Lung microvascular endothelial cell (primary cell): ENCODE measurements at places on chromosomes 3 and 15. TPM values are rescaled to one million over a fixed set of nuclear protein-coding genes. Genes with fewer than 3 reads are reported as not detected.

GRCh38 chr3:149216193-149216869, 5.3 kb downstream of the CP start:
- peak; percentile 17 for DNase-seq

- no peak for DNase-seq
Measured at GRCh38 chr3:35141406-35141805, 497.9 kb upstream of the ARPP21 start.

- DNase-seq = no peak
Measured at GRCh38 chr3:124927574-124928045, 6.9 kb downstream of the MUC13 start.

CHRFAM7A gene
- total RNA-seq = 0.60 and 2.2 TPM in 2 replicates

GRCh38 chr15:70672081-70672480, 91.3 kb downstream of the UACA start:
- DNase-seq = peak; percentile 65

DNA sequence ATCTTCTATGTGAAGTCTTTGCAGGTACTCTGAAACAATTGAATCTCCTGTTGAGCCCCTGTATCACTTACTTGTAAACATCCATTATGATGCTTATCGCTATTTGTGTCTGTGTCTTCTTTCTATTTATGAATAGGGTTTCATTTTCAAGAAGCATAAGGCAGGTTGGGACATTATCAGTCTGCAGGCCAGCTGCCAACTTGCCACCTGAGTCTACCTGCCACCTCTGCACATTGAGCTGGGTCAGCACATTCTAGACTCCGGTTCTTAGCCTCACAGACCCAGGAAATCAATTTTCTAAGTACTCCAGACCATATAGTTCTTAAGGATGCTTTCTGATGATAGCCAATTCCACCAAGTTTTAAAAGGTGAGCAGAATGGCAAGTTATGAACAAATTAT, 105.7 kb upstream of the MCTP2 start:
- DNase-seq = no peak

DNA sequence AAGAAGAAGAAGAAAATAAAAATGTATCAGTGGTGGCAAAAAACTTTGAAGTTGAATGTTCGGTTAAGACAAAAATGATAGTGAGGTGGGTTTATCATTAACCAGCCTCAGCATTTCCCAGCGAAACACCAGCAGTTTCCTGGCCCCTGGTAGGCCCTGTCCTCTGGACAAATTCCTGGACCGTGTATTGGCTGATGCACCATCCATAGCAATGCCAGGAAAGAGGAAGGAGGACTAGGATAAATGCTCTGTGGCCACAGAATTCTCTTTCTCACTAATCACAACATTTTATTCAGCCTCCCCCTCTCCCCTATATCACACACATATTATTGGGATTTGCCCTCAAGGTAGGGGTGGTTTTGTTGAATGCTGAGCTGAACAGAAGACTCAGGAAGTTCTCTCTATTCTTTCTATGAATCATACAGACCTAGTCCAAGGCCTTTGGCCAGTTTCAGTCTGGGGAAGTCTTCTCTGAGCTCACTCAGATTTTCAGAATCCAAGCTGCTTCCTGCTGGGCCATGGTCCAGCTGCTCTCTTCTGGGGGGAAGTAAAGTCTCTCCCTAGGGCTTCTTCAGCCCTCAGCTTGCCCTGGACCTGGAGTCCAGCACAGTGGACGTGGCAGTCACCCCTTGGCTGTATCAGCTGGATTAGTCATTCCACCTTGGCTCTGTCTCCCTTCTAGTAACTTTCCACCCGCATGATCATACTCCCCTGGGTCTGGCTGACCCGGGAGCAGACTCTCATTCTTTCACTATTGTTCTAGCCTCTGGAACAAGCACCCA, 27.6 kb downstream of the SLC28A1 start:
- DNase-seq = peak; percentile 100

DNA sequence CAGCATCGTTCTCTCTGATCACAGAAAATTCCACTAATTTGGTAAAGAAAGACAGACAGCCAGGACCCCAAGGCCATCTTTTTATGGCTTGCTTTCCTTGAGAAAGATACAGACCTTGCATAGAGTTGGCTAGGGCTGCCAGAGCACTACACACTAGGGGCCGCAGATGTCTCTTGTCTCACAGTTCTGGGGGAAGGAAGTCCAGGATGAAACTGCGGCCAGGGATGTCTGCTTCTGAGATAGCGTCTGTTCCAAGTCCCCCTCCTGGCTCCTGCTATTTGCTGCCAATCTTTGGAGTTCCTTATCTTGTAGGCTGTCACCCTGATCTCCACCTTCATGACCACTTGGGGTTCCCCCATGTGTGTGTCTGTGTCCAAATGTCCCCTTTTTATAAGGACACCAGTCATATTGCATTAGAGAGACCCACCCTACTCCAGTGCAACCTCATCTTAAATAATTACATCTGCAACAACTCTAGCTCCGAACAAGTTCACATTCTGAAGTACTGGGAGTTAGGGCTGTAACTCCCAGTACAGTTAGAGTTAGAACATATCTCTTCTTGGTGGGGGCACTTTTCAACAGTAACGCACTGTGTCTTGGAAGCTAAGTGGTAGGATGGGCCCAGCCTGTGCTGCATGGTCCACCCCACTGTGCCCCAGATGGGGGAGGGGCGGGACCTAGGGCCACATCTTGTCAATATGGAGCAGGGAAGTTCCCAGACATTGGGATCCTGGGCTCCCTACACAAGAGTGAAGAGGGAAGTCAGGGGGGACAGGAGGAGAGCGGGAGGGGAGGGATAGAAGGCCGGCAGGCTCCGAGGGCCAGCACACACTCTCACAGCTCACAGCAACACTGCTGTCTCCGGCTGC, 42.2 kb downstream of the KLF15 start:
- DNase-seq = no peak

DNA sequence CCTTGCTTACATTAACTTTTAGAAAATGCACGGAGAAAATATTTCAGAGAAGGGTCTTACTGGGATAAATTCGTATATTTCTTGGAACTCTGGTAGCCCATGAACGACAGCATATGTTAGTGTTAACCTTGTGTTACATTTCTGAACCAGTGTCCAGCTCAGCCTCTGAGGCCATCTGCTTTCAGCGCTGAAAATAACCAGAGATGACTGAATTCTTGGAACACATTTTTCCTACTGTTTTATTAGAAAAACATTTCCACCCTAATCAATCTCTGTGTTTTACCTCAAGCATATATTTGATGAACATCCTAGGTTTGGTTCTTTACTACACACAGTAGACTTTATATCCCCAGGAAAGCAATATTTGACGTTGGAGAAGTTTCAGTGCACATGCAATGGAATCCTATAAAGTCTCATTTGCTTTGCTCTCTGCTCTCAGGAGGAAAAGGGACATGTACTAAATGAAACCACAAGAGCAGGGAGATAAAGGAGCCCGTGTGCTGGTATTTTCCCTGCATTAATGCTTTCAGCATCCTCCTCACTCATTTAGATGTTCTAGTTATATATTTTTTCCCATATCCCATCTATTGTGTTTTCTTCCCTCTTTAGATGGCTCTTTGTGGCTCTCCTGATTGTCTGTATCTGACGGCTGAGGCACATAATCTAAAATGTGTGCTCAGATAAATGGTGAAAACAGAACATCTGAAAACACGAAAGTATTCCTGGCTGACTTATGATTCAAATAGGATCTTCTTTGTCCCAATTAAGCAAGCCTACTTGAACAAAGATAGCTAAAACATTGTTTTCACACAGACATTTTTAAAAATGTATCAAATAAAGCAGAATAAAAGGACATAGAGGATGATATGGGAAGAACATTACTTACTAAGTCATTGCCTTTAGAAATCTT, 151.7 kb upstream of the KCNMB2 start:
- DNase-seq = peak; percentile 31

GRCh38 chr3:183591881-183592521, 36.5 kb upstream of the KLHL6 start:
- peak; percentile 21 for DNase-seq

DNA sequence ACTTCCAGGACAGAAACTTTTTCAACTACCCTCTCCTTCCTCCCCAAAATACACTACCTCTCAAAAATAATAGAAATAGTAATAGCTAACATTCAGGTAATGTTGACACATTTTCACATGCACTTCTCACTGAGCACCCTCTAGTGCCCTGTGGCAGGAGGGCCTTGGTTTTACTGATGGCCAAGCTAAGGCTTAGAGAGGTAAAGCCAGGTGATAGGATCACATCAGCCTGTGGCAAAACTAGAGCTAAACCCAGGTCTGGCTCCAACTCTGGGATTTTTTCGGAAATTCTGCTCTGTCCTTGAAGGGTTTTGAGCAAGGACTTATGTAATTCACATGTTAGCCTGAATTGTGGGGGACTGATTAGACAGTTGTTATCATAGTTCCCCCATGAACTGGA, 922 bp upstream of the TAMM41 start:
- DNase-seq = peak; percentile 5

DNA sequence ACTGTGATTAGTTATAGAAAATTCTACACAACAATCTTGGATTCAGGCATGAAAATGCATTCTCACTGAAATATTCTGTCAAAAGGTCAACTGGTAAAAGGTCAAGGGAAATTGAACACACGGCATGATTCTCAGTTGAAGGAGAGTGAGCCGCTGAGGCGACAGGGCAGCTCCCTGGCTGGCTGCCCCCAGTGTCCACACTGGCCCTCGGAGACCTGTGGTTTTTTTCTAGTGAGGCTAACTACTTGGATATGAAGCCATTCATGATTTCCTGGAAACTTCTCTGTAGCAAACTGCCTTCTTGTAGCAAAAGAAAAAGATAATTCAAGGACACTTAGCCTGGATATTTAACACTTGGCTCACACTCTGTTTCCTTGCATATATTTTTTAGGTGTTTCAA, 37.2 kb downstream of the AADACL2 start:
- DNase-seq = peak; percentile 81

ADAMTS17 gene
- 0.22 and 0.40 TPM in 2 replicates for total RNA-seq

DNA sequence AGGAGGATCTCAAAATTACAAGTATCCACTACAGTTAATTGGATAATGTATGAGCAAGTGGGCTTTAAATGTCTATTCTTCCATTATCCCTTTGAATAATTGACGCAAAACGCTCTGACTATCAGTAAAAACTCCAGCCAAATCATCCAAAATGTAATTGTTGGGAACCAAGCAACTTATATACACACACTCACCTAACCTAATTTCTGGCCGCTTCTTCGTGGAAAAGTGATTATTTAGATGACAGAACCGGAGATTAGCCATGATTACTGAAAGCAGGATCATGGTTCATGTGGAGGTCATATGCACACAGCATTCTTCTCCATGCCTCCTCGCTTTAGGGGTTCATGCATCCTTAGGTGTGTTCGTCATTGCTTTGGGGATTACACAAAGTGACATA, 992.4 kb downstream of the NAALADL2 start:
- DNase-seq = no peak

MAGEL2 gene
- under 0.01 TPM in 1 of 2 replicates, not detected in the other for total RNA-seq

- no peak for DNase-seq
Measured at GRCh38 chr15:87082581-87082980, 1002.9 kb downstream of the AGBL1 start.

FANCD2OS gene
- not detected in 2 replicates for total RNA-seq

DNA sequence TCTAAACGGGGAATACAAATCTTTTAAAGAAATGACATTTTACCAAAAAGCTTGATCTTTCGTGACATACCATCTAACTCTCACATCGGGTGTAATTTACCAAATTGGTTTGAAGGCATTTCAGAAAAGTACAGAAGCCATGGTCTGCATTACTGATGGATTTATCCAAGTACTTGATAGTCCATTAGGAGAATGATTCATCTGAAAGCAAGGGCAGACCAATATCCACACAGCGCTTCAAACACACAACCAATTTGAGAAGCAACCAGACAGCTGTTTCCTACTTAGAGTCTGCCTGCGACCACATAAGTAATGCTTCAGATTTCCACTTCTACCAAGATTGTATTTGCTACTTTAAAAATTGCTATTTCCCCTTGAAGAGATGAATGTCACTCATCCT, 697.6 kb upstream of the ALCAM start:
- no peak for DNase-seq

GRCh38 chr15:40367371-40367685, 9.3 kb downstream of the DISP2 start:
- DNase-seq = no peak

DNA sequence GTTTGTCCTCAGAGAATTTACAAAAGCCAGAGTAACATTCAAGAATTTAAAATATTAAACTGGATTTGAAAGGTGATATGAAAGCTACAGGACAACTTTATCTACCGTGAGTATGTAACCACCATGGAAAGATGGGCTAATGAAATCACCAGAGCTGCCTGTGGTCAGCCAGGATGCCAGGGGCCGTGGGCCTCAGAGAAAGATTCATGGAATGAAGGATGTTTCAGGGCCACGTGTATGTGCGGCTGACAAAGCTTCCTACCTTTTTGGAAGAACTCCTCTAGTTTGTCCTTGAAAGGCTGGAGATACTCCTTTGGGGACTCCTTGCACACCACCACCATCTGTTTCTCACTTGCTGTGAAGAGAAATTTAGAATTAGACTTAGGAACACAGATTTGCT, 138.9 kb downstream of the GREM1 start:
- DNase-seq = no peak

GRCh38 chr15:68552773-68553172, 26.0 kb upstream of the CORO2B start:
- DNase-seq = peak; percentile 73

- DNase-seq = peak; percentile 92
Measured at GRCh38 chr3:66442254-66443117, 58.3 kb downstream of the LRIG1 start.

GRCh38 chr3:185350841-185351240, 12.1 kb upstream of the MAP3K13 start:
- no peak for DNase-seq

DNA sequence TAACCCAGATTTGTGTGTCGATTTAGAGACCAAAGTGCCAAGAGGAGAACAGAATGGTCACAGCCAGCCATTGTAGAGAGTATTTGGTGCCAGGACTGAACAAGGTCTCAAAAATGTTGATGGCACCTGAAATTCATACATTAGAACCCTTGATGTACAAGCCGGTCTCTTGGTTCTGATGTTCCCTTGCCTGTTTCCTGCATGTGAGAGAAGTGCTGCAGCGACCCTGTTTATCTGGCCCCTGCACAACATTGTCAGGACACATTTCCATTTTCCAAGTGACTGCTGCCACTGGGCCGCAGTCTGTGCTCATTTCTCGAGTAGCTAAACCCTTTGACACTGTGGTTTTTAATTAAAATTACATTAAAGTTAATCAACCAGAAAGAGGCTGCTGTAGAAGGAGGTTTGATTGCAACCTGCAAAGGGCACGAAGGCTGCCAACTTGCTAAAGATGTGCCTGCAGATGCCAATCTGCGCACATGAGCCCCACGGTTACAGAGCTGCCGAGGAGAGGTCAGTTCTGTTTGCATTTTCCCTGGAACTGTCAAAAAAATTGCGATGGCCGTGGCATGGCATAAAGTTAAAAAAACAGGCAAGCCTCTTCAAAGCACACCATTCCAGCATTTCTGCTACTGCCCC, 136.4 kb upstream of the CMC1 start:
- no peak for DNase-seq

- DNase-seq = peak; percentile 97
Measured at GRCh38 chr3:42043099-42043813, 47.9 kb upstream of the TRAK1 start.

GRCh38 chr3:111819927-111820326, 39.1 kb upstream of the PHLDB2 start:
- DNase-seq = no peak
